ENCODE measurements at places on chromosomes 11 and 22. TPM values are rescaled to one million over a fixed set of nuclear protein-coding genes. Genes with fewer than 3 reads are reported as not detected.

DNA sequence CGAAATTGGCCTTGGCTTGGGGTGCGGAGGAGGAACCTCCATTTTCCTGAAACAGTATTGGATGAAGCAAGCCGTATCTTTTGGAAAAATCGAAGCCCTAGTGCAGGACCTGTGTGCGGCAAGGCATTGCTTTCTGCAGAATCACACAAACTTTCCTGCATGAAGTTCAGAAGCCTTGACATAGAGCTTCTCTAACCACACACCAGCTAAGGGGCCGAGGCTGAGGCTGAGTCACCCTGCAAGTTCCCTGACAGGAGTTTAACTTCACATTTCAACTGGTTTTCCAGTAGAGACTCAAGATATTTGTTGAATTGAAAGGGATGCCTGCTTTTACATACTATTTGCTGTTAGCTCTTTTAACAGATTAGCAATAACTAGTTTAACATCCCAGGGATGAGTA is 67.8 kb downstream of the TCF20 start:
- DNase-seq, result no peak

- DNase-seq, result no peak
Measured at GRCh38 chr11:131839326-131839725, 468.9 kb downstream of the NTM start.

DNA sequence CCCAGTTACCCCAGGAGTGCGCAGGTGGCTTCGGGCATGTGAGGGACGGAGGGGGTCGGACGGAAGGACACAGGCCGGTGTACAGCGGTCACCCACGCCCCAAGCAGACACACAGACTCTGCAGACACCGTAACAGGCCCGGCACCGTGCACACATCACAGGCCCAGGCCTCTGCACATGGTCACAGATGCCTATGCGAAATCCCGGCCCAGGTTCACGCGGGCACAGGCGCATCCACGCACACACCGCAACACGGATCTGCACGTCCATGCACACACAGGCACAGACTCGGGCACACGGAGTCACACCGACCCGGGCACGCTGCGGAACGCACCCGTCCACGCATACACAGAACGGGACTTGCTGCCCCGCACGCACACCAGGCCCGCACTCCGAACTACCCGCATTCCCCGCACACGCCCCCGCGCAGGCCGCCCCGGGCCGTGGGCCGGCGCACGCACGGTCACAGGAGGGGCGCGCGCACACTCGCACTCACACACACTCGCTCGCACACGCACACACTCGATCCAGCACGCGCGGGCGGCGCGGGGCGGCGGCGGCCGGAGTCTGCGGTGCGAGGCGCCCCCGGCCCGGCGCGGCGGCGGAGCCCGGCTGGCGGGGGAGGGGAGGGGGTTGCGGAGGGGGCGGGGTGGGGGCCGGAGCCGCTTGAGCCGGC is at the start of gene MGAT3:
TSS of gene MGAT3 (plus strand) at position 491 of the 676 bp plus-strand sequence. CDS start 30,336 bp downstream, outside the sequence.
- DNase-seq, result no peak

DNA sequence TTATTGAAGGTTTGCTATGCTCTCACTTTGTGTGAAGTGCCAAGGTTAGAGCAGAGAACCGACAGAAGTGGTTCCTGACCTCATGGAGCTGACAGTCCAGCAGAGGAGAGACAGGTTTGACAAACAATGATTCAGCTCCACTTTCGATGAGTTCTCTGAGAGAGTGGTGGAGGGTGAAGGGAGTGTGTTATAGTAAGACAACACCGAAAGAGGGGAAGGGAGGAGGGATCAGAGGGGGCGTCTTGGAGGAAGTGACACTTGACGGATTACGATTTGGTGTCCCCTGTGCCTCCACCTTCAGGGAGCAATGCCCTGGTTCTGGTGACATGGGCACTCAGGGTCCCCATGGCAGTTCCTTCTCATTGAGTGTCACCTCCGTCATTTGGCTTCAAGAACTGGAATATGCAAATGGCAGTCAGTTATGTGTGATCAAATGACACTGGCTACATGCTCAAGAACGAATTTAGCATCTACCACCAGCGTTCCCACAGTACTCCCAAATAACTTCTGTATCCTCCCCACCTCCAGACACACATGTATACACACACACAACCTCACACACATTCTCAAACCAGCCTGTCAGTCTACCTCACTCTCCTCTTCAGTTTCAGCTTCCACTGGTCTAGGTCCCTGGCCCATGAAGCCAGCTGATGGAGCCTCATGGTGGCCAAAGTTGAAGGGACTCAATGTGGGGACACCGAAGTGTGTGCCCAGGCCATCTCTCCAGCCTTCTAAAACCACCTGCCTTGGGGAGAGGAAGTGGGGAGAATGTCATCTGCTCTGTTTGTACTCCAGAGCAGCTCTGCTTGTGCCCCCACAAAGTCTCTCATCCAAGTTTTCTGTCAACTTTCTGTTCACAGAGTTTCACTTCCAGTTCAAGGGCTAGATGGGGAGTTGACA is 31.4 kb upstream of the NUP160 start:
- no peak for DNase-seq

Gene OR51E2
- total RNA-seq, result not detected

Gene SERPING1
- 3.2 TPM for total RNA-seq

Measured in Caco-2 (cell line).